ENCODE measurements at places on chromosomes 1 and 21.

- no peak overlapping the region for H3K4me3 ChIP-seq
- no peak for DNase-seq
- no peak overlapping the region for H3K27ac ChIP-seq
- H3K4me1 ChIP-seq, result peaks cover 21% of the 10 kb centered on the region
Measured at GRCh38 chr1:175162955-175163354, 29.6 kb downstream of the KIAA0040 start.

DNA sequence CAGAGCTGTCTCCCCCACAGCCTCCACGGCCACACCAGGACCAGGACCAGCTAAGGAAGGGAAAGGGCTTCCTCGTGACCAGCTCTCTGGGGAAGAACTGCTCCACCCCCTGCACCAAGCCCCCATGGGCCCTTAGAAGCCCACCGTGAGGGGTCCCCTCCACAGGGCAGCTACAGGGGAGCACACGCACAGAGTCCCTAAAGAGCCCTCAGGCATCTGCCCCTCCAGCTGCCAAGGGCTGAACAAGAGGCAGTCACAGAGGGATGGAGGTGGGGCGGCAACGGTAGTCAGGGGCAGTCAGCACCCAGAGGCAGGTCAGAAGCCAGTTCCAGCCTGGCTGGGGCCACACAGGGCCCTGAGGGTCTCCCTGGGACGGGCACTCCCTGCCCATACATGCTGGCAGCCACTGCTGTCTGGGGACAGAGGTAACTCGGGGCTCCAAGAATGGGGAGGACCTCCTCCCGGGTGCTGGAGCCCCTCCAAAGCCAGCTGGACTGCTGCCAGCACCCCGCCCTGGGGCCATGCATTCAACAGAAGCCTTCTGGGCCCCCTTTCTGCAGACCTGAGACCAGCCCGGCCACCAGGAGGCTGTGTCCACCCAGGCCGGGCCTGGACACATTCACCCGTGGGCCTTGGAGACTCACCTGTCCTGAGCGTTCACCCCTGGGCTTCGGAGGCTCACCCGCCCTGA lies 18.7 kb downstream of the SLC19A1 start:
- no peak for DNase-seq
- H3K4me1 ChIP-seq, result peaks cover 5% of the 10 kb centered on the region
- no peaks in the 10 kb centered on the region for H3K27me3 ChIP-seq
- H3K36me3 ChIP-seq, result peaks cover 65% of the 10 kb centered on the region

GRCh38 chr1:116987256-116987555 lies 14.4 kb upstream of the CD101 start:
- H3K4me1 ChIP-seq, result peaks cover 22% of the 10 kb centered on the region
- peak overlapping the region; percentile 58 for H3K27ac ChIP-seq
- peak; percentile 66 for DNase-seq
- no peaks in the 10 kb centered on the region for H3K36me3 ChIP-seq
- H3K4me3 ChIP-seq, result peak overlapping the region; percentile 50

DNA sequence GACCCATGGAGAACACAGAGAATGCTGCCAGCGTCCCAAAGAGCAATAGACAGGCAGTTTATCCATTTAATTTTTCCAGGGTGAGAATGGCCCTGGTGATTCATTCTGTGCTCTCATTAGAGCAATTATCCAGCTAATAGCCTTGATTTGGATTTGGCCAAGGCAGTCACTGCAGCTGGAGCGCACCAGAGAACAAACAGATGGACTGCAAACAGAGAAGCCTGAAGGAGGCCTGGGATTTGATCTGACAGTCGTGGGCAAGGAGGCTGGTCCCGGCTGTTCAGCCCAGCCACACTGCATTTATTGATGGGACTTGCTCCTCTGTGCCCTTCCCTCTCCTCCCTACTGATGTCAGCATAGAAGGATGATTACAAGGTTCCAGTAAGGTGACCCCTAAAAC lies 353.9 kb upstream of the C1orf174 start:
- peaks cover 7% of the 10 kb centered on the region for H3K27me3 ChIP-seq
- H3K4me3 ChIP-seq, result no peak overlapping the region
- no peak overlapping the region for H3K27ac ChIP-seq

DNA sequence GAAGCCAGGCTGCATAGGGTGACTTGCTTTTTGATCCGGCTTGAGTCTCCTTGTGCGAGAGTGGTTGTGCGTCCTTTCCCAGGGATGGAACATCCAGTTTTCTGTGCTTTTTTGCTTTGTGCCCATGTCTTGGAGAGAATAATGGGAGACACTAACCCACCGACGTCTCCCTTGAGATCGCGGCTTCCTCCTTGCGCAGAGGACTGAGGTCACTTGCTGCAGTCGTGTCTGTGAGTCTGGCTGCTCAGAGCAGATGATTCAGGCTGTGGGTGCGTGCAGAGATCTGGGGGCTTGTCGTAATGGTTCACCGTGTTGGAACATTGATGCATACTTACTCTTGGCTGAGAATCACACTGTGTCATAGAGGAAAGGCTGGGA lies 164.5 kb upstream of the CACNA1E start:
- peak overlapping the region; percentile 2 for H3K4me3 ChIP-seq
- DNase-seq, result peak; percentile 39
- no peak overlapping the region for H3K27ac ChIP-seq
- H3K36me3 ChIP-seq, result no peaks in the 10 kb centered on the region
